ENCODE measurements at places on chromosomes 7 and 10.
A peak's percentile ranks its signal among the peaks of the same experiment; 100 is the strongest.

GRCh38 chr7:109984729-109985128, 1106.2 kb upstream of the LRRN3 start:
- DNase-seq = peak; percentile 35

DNA sequence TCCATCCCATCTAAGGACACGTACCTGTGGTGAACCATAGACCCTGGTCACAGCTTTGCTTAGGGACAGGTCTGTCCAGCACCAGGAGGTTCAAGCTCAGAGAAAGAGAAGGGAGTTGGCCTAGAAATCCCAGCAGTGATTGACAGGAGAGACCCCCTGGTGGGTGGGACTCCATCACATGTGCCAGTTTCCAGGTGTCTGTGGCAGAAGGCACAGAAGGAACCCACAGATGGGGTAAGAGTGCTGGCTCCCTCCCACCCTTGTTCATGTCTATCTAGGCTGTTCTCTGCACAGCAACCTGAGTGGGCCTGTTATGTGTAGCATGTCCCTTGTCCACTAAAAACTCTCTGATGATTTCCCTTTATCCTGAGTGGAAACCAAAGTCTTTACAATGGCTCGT, 54.0 kb upstream of the GRB10 start:
- no peak for DNase-seq

DNA sequence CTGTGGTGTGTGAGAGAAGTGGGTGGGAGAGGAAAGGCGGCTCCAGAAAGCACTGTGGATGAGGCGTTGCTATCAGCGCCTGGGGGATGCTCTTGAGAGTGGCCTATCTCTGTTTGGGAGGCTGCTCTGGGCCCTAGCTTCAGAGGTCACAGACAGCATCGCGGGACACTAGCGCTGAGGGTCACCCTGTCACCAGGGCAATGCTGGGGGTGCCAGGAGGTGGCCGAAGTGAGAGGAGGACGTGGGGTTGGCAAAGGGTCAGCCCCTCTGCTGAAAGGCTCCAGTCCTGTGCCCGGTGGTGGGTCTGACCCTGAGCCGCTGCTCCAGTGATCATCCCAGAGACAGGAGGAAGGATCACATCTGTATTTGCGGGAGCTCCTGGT, 3.0 kb upstream of the TACR2 start:
- no peak for DNase-seq

- no peak for DNase-seq
Observed at GRCh38 chr7:154917808-154918160, 85.1 kb downstream of the PAXIP1 start.

DNA sequence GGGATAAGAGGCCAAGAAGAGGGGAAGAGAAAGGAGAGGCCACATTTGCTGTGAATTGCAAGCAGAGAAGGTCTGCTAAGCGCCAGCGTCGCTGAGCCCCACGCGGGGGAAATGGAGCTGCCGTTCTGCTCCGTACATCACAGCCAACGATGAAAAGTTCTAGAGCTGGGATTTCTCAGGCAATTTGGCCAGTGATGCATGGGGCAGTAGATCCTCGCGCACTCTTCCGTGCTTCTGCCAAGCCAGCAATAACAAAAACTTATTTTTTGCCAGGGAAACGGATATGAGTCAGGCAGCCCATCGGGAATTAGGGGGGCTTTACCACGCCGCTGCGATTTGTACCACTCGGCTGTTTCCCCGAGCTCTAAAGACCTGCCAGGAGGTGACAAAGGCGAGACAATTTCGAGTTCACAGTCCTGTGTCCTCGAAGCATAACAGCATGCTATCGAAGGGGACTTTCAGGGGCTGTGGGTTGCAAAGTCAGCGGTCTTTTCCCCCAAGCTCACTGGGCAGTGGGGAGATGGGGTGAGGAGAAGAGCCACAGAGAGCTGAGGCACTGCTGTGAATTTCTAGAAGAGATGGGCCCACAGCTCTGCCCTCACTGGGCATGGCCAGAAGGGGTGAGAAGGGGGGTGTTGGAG, 30.0 kb upstream of the SLF2 start:
- no peak for DNase-seq

- no peak for DNase-seq
Observed at GRCh38 chr7:158584407-158584806, 3.2 kb downstream of the PTPRN2 start.

DNA sequence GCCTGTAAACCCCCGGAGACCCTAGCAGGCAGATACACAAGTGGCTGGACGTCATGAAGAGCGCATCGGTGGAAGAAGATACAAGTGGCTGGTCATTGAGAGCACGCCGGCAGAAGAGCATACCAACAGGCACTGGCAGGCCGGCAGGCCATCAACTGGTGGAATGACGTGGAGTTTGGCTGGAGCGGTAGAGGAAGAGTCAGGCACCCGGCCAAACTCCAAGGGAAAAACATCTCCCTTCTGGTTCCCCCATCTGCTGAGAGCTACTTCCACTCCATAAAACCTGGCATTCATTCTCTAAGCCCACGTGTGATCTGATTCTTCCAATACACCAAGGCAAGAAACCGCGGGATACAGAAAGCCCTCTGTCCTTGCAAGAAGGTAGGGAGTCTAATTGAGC, 113.4 kb upstream of the NPSR1 start:
- no peak for DNase-seq

DNA sequence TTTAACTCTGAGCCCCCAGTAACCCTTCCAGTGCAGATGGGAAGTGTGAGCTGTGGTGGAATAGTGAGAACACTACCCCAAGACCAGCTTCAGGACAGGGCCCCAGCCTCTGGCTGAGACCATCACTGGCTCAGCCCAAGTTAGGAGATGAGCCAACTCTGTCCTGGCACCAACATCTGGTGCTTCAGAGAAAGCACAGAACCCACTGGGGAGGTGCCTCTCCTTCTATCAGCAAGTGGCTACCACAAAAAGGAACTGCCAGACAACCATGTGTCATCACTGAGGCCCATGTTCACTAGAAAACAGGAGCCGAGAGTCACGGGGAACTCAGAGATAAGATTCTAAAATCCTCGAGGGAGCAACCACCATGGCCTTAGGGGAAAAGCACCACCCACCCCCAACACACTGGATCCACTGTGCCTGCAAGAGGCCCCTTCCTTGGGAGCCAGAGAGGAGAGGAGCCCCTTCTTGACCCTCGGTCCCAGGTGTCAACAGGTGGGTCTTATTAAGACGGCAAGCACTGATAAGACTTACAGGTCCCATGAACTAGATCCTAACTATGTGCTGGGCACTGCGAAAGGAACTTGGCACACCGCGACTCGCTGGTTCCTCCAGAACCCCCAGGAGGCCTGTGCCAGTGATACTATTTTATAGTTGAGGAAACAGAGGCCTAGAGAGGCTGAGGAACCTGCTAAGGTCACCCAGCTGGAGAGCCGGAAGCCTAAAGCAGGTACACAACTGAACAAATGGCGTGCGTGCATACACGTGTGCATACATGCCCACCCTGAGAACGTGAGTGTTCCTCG, 102.7 kb downstream of the FAM53B start:
- peak; percentile 31 for DNase-seq

DNA sequence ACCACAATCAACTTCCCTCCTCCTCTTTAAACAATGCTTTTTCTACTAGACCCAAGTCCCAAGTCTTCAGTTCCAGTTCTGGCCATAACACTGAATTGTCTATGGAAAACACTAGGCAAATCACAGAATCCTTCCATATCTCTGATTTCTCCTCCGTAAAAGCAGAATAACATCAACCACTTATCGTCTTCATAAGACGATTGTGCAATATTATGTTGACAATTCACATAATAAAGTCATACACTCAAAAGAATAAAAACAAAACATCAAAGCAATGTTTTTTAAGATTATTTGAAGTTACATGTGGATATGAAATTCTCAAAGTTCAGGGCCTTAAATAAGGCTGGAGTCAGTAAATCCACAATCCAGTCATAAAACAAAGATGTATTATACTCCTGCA, 84.4 kb downstream of the MTERF1 start:
- DNase-seq = no peak
